HT-29 (cell line): ENCODE measurements at places on chromosomes 16 and 17. TPM values are rescaled to one million over a fixed set of nuclear protein-coding genes. Genes with fewer than 3 reads are reported as not detected.

DNA sequence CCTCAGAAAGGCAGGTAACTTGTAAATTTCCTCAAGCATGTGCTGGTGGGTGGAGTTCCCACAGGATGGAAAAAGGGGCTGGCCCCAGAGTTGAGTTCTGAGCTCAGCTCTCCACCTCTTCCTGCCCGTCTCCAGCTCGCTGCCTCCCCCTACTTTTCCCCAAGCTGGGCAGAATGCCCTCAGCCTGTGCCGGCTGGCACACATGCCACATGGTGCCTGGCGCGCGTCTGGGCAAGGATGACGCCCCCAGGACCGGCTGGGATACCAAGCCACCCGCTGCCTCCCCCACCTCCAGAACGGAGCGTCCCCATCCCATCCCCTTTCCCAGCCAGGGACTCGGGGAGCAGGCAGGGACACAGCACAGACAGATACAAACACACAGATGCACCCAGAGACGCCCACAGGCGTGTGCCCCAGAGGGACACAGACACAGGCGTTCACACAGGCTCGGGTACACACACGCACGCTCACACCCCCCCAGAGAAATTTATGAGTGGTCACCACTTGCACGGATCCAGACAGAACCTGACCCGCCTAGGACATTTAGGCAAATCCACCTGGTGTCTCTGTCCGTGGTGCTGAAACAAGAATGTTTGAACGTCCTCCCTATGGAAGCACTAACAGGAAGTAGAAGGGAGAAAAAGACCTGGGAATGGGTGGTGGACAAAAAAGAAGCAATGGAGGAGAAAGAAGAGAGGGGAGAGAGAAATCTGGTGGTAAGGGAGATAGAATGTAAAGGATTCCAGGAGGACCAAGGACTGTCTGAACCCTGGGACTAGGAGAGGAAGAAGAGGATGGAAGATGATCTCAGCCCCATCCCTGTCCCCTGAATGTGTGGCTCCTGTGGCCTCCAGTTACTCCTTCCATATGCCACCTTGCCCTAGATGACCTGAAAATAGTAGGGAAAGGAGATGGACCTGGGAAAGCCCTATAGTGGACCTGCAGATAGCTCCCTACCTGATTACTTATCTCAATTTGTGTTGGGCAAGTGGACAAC lies 15.5 kb downstream of the NEUROD2 start:
- peak; percentile 85 for DNase-seq

DNA sequence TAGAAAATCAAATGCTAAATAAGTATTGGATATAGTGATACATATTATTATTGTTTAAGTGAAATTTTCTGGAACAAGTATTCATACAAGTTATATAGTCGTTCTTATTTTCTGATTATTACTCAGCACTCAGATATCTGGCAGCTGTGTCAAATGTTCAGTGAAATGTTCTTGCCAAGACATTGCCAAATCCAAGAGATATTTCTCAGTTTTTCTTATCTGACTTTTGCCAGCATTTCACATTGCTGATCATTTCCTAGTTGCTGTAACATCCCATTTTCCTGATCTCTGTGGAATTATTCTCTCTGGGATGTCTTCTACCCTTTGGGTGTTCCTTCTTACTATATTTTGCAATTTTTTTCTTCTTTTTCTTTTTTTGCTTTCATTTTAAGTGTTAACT lies 262.3 kb downstream of the KIF2B start:
- DNase-seq, result no peak

DNA sequence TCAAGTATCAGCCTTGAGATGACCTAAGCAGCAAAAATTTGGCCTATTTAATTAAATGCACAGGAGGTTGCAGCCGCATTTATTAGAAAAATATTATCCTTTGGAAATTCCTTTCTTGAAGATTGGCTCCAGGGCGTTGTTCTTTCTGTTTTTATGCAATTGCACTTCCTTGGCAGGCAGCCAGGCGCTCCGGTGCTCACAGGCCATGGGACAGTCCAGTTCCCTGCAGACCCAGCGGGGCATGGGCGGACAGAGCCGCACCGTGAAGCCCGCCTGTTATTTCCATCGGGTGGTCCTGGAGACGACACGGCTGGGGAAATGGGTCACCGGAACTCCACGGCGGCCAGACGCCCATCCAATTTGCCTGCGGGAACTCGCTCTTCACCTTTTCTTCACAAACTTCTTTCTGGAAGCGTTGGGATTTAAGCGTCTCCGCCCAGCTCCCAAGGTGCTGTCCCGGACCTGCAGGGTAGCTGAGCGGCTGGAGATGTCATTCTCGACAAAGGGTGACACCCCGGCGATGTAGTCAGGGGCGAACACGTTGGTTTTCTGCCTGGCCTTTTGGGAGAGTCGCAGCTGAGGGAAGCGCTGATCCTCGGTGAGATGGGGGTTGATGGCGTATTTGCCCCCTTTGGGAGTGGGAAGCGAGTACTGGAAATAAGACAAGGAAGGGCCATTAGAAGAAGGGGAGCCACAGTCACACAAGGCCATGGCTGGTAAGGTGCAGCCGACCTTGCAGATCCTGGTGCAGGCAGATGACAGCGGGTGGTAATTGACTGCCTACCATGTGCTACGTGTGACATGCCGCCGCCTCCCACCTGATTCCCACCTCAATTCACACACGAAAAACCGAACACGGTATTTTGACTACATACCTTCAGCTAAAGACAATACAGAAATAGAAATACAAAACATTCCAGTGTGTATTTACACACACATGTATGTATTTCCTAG lies 12.5 kb downstream of the NOB1 start:
- DNase-seq, result peak; percentile 60

Gene LGALS9B
- total RNA-seq, result not detected in 2 replicates

GRCh38 chr17:4004517-4005295 lies 40.5 kb upstream of the ATP2A3 start:
- DNase-seq, result peak; percentile 78

- no peak for DNase-seq
These were observed 59.1 kb downstream of the C17orf67 start for GRCh38 chr17:56774650-56775049.
